Adrenal gland (tissue), 19 donors: ENCODE measurements at places on chromosomes 2 and 18. TPM values are rescaled to one million over a fixed set of nuclear protein-coding genes. Genes with fewer than 3 reads are reported as not detected.
A peak's percentile ranks its signal among the peaks of the same experiment; 100 is the strongest.

Gene RAB1A
- total RNA-seq = 77.6 TPM

Gene CAPN14
- 0.11 TPM for total RNA-seq

Gene CTAGE1
- not detected for total RNA-seq

Gene ABCB11
- 1.4 TPM for total RNA-seq

Gene SEMA4F
- 3.1 TPM for total RNA-seq

Gene NYAP2
- not detected for total RNA-seq

Gene CASP10
- total RNA-seq = 5.2 TPM

Gene TMEM17
- total RNA-seq = 0.30 TPM

GRCh38 chr2:127360242-127360641, 27.5 kb downstream of the MAP3K2 start:
- DNase-seq = no peak

- DNase-seq = no peak
Measured at GRCh38 chr2:210128961-210129360, 42.2 kb downstream of the KANSL1L start.

- no peak for DNase-seq
Measured at GRCh38 chr2:26333293-26333692, 12.7 kb upstream of the SELENOI start.

GRCh38 chr2:149152469-149152953, 114.0 kb downstream of the LYPD6B start:
- DNase-seq = no peak

DNA sequence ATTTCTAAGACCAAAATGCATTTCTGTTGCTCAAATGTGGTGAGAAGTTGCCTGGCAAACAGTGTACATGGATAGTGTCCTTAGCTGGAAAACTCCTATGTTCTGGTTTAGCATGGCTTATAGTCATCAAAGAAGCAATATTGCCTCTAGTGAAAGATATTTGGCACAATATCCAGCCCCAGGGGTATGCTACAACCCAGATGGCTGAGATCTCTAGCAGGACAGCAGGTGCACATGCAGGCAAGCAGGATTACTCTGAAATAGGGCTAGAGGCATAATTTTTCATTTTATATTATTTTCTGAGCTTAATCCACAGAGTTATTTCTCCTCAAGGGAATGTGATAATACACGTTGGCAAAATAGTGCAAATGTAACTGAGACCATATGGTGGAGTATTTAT, 34.0 kb downstream of the CCDC195 start:
- DNase-seq = no peak

DNA sequence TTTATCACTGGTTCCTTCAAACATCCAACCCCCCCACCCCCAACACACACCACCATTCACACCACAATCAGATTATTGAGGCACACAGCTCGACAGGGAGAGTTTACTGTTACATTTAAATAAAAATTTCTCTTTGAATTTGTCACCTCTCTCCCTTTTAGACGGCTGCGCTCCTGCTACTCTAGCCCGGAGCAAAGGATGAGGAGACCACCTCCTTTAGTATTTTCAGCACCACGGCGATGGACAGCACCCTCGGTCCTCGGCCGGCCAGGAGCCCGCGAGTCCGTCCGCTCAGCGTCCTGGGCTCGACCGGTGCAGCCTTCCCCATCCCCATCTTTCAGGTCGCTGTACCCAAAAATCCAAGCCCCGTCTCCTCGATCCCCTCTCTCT, 892 bp downstream of the CELF4 start:
- DNase-seq = peak; percentile 63

- no peak for DNase-seq
Measured at GRCh38 chr2:137380610-137381009, 583.7 kb upstream of the HNMT start.

- no peak for DNase-seq
Measured at GRCh38 chr2:138814123-138814898, 34.1 kb upstream of the NXPH2 start.

GRCh38 chr2:189865826-189866225, 81.6 kb downstream of the PMS1 start:
- no peak for DNase-seq

GRCh38 chr2:70085711-70086277, 1.5 kb upstream of the PCBP1 start:
- DNase-seq = no peak

- no peak for DNase-seq
Measured at GRCh38 chr18:25029802-25030201, 322.2 kb downstream of the ZNF521 start.

- DNase-seq = peak; percentile 95
Measured at GRCh38 chr2:61854564-61855317, 881 bp upstream of the FAM161A start.

GRCh38 chr2:215436705-215437565, 1.1 kb upstream of the FN1 start:
- peak; percentile 7 for DNase-seq

DNA sequence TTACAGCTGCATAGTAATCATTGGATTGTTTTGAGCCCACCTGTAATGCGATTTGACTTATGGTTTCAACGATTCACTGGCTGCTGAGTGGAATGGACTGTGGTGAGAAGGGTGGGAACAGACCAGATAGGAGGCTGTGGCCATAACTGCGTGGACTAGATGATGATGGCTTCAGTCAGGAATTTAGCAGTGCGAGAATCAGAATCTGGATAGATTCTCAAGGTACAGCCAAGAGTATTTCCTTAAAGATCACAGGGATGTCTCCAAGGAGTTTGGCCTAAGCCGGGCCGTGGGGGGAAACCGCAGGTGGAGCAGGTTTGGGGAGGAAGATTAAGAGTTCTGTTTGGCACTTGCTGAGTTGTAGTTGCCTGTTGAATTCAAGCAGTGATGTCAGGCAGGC, 44.0 kb upstream of the CHMP1B start:
- DNase-seq = no peak

GRCh38 chr2:58921676-58922075, 680.6 kb upstream of the FANCL start:
- DNase-seq = no peak

- no peak for DNase-seq
Measured at GRCh38 chr2:70926042-70926441, 9.7 kb upstream of the ATP6V1B1 start.

- no peak for DNase-seq
Measured at GRCh38 chr2:106176446-106177099, 17.5 kb downstream of the UXS1 start.

DNA sequence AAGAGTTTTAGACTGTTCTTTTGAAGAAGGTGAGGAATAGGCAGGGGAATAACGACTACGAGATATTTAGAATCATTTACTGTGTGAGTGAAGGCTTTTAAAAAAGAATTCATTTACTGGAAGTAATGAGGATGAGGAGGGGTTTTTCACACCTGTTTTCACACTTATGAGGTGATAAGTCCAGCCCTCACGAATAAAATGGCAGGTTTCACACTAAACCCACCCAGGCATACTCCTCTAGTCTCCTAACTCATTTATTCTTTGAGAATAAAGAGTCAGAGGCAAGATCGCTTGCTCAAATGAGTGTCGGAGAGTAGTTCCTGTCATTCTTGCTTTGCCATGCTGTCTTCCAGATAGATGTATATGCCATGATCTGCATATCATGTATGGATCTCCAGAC, 79.0 kb upstream of the ZEB2 start:
- DNase-seq = no peak
